ENCODE measurements at places on chromosomes 13 and 19.

- DNase-seq: peak; percentile 81
Measured at GRCh38 chr19:43555185-43555770, 20.0 kb downstream of the XRCC1 start.

- DNase-seq: no peak
Measured at GRCh38 chr13:34369931-34370330, 552.0 kb downstream of the RFC3 start.

DNA sequence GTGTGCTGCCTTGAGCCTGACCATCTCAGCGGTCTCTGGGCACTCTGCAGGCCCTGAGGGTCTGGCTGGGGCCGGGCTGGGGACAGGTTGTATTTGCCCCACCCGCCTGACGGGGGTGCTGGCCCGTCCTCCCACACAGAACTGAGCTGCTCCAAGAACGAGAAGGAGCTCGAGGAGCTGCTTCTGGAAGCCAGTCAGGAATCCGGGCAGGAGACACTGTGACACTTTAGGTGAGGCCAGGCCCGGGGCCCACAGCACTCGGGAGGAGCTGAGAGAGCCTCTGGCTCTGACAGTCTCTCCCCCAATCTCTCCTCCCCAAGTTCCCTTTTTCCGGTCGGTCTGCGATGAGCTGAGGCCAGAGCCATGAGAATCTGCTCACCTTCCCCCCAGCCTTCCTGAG, 14.5 kb downstream of the NKPD1 start:
- DNase-seq: no peak

DNA sequence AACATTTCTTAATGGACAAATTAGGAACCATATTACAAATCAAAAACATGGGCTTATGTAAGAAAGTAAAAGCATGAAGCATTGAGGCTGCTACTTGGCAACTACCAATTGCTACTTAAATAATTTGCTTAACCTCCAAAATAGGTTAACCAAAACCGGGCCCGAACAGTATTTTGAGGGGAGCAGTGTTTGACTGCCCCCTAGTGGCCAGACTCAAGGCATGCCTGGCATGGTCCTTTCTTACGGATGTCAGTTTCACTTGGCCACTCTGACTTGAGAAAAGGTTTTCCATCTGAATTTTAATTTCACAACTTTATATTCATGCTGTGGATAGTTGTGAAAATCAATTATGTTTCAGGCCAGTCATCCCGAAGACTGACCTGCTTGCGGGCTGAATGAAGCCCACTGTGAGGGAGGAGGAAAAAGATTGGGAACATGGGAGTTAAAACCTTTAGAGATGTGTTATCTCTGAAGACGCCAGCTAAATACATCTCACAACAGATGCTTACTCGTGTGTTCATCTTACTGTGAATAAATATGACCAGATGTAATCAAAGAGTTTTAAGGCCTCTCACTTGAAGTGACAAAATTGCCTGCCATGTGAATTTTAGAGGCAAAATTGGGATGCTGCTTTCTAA, 2.9 kb downstream of the RXFP2 start:
- DNase-seq: peak; percentile 32

DNA sequence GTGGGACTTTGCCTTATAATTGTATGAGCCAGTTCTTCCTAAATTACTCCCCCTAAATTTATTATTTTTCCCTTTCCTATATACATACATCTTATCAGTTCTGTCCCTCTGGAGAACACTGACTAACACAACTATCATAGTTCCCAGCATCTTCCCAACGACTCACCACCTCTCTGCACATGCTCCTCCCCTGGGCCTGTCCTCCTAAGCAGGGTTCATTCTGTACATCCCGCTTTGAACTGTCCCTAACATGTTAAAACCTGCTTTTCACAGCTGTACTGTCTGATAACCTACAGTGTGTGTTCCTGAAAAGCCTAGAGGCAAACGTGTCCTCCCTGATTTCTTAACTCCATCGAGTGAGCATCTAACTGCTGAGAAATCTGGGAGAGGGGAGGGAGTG, 141.7 kb downstream of the EFNB2 start:
- no peak for DNase-seq

DNA sequence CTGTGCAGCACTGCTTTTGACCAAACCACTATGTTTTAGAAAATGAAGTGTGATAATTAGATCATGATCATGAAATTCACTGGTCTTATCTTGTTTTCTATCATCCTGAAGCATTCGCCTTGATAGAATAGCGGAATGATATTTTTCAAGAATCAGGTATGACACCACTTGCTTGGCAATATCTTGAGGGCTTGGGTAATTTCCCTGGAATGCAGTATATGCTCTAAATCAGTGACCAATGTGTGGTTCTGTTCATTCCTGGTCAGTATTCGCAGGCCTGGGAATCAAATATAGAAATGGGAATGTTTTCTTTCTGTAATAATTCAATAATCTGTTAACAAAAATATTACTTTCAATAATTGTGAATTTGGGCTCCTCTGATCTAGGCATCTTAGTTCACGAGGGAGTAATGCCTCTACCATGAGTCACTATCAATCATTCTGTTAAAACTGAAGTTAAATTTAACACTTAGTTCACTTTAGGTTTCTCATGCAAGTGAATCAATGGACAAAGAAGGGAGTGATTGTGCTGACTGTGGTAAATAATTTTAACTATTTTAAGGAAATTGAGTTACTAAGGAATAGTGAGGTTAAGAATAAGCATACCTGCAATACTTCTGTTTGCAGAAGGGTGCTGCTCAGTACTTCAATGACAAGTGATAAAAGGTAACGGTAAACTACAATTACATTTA, 137.9 kb downstream of the PCDH20 start:
- DNase-seq: no peak

GRCh38 chr13:86918682-86919081, 752.5 kb upstream of the SLITRK5 start:
- DNase-seq: no peak

DNA sequence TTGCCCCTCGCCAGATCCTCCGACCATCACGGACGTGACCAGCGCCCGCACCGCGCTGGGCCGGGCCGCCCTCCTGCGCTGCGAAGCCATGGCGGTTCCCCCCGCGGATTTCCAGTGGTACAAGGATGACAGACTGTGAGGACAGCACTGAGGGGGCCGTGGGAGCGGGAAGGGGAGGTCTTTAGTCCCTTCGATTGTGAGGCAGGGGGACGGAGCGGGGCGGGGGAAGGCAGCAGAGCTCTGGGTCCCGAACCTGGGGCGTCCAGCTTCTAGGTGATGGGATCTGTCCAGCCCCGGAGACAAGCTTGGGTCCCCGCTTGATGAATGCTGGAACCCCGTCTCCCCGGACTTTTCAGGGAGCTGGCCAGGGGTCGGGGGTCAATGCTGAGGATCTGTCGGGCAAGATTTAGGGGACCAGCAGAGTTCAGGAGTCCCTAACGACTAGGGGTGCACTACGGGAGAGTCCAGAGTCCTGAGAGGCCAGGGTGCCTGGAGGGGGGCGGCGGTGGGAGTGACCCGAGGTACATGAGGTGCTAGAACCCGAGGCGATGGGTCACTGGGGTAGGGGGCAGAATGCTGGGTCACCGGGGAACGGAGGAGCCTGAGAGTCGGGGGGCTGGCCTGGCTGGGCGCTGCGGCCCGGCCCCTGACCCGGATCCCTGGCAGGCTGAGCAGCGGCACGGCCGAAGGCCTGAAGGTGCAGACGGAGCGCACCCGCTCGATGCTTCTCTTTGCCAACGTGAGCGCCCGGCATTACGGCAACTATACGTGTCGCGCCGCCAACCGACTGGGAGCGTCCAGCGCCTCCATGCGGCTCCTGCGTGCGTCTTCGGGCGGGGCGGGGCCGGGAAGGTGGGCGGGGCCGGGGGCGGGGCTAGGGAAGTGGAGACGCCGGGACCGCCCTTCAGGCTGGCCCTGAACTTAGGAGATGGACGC, 14.6 kb downstream of the VSIG10L start:
- DNase-seq: no peak

- DNase-seq: no peak
Measured at GRCh38 chr19:5313307-5313706, 27.3 kb downstream of the PTPRS start.

- no peak for DNase-seq
Measured at GRCh38 chr13:100356889-100357288, 231.7 kb downstream of the GGACT start.

- no peak for DNase-seq
Measured at GRCh38 chr13:112003396-112003795, 63.6 kb upstream of the SOX1 start.

DNA sequence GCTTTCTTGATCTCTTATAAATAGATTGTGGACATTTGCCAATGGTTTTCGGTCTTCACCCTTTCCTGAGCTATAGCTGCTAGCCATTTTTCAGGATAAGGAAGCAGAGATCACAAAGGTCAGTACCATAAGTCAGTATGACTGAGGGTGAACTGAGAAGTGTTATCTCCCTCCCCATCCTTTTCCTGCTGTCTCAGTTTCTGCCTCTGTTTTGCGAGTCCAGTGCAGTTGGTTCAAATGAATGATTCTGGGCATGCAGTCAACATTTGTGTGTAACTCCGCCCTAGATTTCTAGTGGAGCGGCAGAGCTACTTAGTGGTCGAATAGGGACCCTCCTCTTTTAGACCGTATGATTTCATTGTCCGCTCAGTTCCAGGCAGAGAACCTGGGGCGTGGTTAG, 460.8 kb upstream of the ARGLU1 start:
- no peak for DNase-seq

GRCh38 chr19:45403781-45404556, 900 bp downstream of the PPP1R13L start:
- no peak for DNase-seq

- no peak for DNase-seq
Measured at GRCh38 chr19:40797963-40798682, 868 bp upstream of the EGLN2 start.

GRCh38 chr19:13101590-13102415, 855 bp downstream of the LYL1 start:
- DNase-seq: no peak

- no peak for DNase-seq
Measured at GRCh38 chr13:91632086-91632485, 233.7 kb downstream of the GPC5 start.

DNA sequence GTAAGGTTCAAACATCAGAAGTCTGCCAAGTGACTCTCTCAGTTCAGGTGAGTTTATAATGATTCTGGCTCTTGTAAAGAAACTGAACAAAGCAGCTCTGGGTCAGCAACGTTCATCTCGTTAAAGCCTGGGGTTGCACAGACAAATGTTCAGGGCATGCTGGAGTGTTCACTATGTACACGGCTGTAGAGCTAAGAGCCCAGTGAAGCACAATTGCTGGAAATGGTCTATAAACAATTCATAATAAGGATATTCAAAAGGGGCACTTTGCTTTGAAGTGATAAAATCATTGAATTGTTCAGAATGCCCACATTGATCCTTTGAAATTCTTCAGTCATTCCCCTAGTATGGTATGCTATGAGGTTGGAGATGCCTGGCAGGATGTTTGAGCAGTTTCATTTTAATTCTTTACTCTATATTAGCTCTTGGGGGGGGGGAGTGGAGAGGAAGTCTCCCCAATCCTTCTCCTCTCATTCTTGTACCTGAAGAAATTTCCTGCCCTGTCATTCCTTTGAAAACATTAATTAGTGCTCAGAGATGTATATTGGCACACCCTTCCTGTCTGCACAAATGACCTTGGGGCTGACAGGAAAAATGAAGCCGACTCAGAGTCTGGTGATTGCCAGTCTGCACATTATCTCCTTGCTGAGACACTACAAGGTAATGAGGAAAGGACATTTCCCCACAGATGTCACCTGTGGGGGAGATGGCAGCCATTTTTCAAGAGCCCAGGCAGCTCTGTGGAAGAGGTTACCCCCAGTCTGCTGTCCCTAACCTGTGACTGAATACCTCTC, 145.5 kb downstream of the DLEU7 start:
- DNase-seq: no peak

DNA sequence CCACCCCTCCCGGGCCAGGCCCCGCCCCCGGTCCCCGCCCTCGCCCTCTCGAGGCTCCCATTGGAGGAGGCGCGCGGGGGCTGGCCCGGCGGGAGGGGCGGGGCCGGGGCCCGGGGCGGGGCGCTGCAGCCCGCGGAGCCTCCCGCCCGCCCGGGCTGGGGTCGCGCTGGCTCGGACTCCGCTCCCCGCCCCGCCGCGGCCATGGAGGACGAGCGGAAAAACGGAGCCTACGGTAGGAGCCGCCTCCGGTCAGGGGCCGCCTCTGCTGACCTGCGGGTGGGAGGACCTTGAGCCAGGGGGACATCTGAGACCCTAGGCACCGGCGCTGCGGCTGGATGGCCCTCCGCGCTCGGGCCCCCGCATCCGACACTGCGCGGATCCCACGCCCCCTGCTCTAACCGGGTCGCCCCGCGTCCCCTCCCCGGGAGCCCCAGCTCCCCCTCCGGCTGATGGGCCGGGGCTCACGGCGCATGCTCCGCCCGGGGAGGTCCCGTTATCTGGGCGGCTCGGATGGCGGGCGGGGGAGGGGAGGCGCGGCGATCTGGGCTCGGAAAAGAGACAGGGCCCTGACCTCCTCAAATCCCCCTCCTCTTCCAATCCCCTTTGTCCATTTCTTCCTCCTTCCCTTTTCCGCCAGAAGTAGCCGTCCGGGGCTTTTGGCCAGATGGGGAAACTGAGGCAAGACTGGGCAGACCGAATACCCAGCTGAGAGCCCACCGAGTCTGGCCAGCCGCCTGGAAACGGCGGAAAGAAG, 15.4 kb upstream of the AP1M2 start:
- peak; percentile 96 for DNase-seq

- DNase-seq: no peak
Measured at GRCh38 chr19:41997121-41997850, 3.3 kb upstream of the ATP1A3 start.

DNA sequence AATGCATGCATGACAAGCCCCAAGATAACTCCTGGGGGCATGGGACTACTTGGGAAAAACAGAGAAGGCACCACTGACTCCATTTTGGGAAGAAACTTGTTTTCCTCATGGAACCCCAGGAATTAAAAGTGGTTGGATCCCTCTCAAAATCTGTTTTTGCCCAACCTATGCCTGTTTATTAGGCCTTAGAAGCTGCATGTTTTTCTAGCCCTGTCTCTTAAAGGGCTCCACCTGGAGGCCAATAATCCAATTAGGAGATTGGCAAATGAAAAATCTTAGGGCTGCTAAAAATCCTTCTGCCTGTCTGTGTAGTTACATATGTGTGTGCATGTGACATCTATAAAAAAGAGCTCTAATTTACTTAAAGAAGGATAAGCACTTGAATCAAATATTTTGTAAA, 26.9 kb downstream of the MED4 start:
- no peak for DNase-seq

DNA sequence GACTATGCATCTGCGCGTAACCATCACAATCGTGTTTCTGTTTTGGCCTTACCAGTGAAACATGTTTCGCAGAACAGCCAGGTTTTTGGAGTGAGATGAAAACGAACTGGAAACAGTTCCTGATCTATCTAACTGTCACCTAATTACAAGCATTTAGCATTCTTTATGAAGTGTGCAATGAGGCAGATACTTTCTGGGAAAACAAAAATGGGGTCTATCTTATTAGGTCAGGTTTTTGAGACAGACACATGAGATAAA, 182.8 kb downstream of the LMO7 start:
- DNase-seq: no peak

Data from stimulated activated CD4-positive, alpha-beta T cell treated with anti-CD3 and anti-CD28 coated beads, Interleukin-1b, Interleukin-23, amount 100 ng/mL, for 4 hours (primary cell).